ENCODE measurements at places on chromosomes 16 and 17. TPM values are rescaled to one million over a fixed set of nuclear protein-coding genes. Genes with fewer than 3 reads are reported as not detected.

KRTAP3-1 gene
- not detected for total RNA-seq

SLC38A8 gene
- total RNA-seq = not detected

CEP295NL gene
- total RNA-seq = 11.8 TPM

GNAO1 gene
- 2.6 TPM for total RNA-seq

NFAT5 gene
- total RNA-seq = 43.5 TPM

CCDC200 gene
- total RNA-seq = not detected

ZNF629 gene
- 8.7 TPM for total RNA-seq

AOC3 gene
- total RNA-seq = 136 TPM

ACSM2B gene
- total RNA-seq = not detected

GID4 gene
- 10.6 TPM for total RNA-seq

GPR139 gene
- not detected for total RNA-seq

SLC12A3 gene
- not detected for total RNA-seq

NPIPB6 gene
- total RNA-seq = 2.7 TPM

NXN gene
- 11.4 TPM for total RNA-seq

FOXN1 gene
- not detected for total RNA-seq

TPSD1 gene
- not detected for total RNA-seq

RPH3AL gene
- total RNA-seq = 51.1 TPM

SCRN2 gene
- 52.9 TPM for total RNA-seq

YPEL2 gene
- 53.6 TPM for total RNA-seq

KRTAP3-2 gene
- not detected for total RNA-seq

CLEC18B gene
- total RNA-seq = not detected

PRSS53 gene
- 1.8 TPM for total RNA-seq

PIRT gene
- not detected for total RNA-seq

XAF1 gene
- total RNA-seq = 201 TPM

CCL14 gene
- 29.0 TPM for total RNA-seq

APOBR gene
- total RNA-seq = 3.7 TPM

HOXB2 gene
- total RNA-seq = 9.7 TPM

CPHXL2 gene
- not detected for total RNA-seq

C17orf78 gene
- total RNA-seq = not detected

NAGS gene
- 0.95 TPM for total RNA-seq

GPR142 gene
- not detected for total RNA-seq

Data from omental fat pad (tissue), 4 donors.